T-cell (primary cell): ENCODE measurements at places on chromosomes 2 and 18.
A peak's percentile ranks its signal among the peaks of the same experiment; 100 is the strongest.

GRCh38 chr2:231613663-231614558 is 21.2 kb downstream of the TEX44 start:
- DNase-seq, result peak; percentile 25

- no peak for DNase-seq
Observed at GRCh38 chr18:68150961-68151360, 563.9 kb downstream of the TMX3 start.

GRCh38 chr2:168567836-168568235 is 111.8 kb downstream of the CERS6 start:
- DNase-seq, result no peak

- DNase-seq, result no peak
Observed at GRCh38 chr2:235325151-235325550, 168.7 kb upstream of the AGAP1 start.

- no peak for DNase-seq
Observed at GRCh38 chr2:26983746-26984145, 13.3 kb downstream of the MAPRE3 start.

DNA sequence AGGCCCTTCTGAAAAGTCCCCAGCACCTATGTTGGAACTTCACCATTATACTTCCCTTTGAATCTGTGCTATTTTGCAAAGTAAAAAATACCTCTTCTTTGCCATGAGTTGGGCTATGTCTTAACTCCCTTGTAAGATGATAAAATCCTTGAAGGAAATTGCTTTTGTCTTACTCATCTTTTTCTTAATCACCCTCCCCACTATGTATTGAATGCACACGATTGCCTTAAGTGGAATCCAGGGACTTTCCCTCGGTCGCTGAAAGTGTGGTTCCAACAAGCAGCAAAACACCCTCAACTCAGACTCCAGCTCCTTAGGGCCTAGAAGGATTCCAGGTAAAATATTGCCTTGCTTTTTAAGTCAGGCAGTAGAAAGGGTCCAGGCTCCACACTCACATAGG is 173.2 kb upstream of the ARL4C start:
- DNase-seq, result no peak

- DNase-seq, result no peak
Observed at GRCh38 chr2:98743835-98744234, 12.9 kb upstream of the MGAT4A start.

GRCh38 chr2:165911231-165911630 is 42.3 kb downstream of the TTC21B start:
- DNase-seq, result no peak

GRCh38 chr2:225177098-225177497 is 134.8 kb upstream of the DOCK10 start:
- DNase-seq, result no peak

DNA sequence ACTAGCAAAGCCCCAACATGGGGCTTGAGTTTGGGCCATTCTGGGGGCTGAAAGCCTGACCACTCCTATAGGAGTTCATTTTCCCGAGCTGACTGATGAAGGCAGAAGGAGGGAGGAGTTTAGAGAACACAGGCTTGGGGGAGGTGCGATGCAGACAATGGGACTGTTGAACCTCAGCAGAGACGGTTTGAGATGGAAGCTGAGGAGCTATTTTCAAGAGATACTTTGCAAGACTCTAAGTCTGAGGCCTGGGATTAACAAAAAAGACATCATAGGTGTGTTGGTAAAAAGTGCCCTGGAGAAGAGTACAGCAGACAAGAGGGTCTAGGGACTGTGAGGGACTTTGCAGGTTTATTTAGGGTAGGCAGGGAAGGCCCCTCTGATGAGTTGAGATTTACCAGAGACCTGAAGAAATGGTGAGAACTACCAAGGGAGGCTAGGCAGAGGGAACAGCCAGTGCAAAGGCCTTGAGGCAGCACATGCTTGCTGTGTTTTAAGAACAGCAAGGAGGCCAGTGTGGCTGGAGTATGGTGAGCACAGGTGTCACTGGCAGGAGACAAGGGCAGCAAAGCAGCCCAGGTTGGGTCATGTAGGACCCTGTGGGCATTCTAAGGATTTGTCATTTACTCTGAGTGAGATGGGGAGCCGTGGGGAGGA is 31.6 kb downstream of the PCBP1 start:
- no peak for DNase-seq

GRCh38 chr2:238636269-238637073 is 209.7 kb downstream of the ASB1 start:
- DNase-seq, result no peak

- no peak for DNase-seq
Observed at GRCh38 chr2:31813016-31813415, 197.8 kb downstream of the MEMO1 start.

- DNase-seq, result no peak
Observed at GRCh38 chr2:129239141-129239540, 740.3 kb upstream of the RAB6C start.

DNA sequence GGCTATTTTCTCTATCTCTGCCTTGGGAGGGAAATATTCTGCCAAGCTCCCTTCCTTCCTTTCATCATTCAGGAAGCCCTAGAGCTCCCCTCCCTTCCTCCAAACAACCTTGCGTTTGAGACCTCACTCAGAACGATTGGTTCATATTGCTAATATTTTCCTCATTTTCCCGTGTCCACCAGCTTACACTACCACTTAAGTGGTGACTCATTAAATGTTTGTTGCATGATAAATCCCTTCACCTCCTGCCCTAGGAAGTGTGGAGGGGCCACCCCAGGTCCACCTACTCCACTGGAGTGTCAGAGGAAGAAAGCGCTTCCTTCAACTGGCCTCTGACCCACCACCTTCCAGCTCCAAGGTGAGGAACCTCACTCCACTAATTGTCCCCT is 2.3 kb upstream of the LPIN2 start:
- no peak for DNase-seq

GRCh38 chr2:230885463-230886130 is 20.9 kb downstream of the ITM2C start:
- no peak for DNase-seq

DNA sequence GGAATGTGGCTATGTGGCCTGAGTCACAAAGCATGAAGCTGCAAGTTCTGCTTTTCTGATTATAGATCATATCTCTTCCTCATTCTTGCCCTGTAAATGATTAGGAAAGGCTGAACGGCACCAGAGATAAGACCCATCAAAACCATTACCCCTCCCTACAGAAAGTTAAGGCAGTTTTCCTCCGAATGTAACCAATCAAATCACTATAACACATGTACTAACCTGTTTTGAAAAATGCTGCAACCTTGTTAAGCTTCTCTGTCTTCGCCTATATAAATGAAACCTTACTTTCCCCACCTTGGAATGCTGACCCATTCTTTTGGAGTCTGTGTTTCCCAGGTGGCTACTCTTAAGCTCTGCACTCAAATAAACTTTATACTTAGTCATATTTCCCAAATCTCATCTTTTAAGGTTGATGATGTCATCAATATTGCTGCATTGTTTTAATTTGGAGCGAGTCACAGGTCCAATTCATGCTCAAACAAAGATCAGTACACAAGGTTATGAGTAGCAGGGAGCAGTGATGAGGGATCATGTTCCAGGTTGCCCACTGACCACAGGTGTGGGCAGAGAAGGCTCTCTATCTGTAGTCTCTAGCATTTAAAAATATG is 662.3 kb downstream of the IRS1 start:
- DNase-seq, result no peak

- DNase-seq, result peak; percentile 32
Observed at GRCh38 chr2:127049927-127050802, 56.8 kb downstream of the BIN1 start.

DNA sequence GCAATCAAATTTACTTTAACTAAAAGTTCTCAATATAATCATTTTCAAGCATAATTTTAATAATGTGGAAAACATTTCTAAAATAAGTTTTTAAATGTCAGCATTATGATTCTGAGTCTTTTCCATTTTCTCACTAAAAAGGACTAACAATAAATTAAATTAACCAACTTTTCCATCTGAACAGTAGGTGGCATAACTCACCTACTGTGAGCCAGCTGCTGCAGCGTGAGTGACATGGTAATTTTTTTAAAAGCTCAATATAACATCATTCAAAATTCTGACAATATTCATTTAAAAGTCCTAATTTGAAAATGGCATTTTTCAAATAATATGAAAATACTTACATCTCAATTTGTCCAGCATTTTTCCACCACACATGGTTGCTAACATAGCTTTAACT is 66.5 kb downstream of the DTNB start:
- no peak for DNase-seq

- DNase-seq, result no peak
Observed at GRCh38 chr2:194705398-194705797, 951.6 kb upstream of the SLC39A10 start.

DNA sequence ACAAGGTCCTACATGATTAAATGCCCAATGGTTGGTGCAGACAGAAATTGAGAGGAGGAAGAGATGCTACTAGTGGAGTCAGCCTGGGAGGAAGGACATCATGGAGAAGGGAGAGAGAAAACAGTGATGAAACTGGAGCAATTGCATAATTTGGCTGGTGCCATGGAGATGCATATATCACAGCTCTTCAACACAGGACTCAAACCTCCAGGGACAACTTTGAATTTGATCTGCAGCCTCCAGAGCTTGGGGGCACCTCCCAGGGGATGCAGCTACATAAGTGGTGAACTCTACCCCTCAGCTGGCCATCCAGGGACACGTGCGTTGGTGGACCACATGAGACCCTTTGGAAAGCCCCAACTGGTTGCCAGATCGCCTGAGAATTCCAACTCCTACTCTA is 80.4 kb downstream of the CTAGE1 start:
- DNase-seq, result no peak

DNA sequence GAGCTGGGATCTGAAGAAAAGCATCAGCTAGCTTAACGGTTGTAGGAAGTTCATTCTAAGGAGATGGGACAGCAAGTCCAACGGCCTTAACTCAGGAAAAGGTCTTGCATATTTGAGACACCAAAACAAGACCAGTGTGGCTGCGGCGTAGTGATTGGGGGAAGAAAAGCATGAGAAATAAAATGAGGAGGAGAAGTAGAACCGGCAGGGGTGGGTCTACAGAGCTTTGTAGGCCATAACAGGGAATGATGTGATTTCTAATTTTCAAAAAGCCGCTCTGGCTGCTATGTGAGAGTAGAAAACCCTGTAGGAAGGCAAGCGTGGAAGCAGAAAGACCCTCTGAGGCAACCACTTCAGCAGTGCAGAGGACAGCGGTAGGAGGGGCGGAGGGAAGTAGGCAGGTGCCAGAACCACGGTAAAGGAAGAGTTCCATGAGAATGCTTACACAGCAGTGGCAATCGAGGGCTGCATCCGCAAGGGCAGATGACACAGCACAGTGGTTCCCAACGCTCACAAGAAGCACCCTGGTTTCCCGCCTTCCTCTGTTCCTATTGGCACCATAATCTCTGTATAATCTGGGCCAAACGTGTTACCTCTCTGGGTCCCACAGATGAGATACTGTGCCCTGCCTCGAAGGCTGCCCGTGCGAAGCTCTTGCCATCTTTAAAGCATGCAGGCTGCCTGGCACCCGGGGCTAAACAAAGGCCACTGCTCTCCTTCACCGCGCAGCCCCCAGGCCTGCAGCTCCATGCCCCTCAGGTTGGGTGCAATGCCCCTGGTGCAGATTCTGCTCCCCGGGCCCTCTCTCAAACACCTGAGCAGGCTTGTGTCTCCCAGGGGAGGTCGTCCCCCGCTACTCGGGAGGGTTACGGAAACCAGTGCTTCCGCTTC is 795 bp downstream of the ANKRD39 start:
- DNase-seq, result no peak

DNA sequence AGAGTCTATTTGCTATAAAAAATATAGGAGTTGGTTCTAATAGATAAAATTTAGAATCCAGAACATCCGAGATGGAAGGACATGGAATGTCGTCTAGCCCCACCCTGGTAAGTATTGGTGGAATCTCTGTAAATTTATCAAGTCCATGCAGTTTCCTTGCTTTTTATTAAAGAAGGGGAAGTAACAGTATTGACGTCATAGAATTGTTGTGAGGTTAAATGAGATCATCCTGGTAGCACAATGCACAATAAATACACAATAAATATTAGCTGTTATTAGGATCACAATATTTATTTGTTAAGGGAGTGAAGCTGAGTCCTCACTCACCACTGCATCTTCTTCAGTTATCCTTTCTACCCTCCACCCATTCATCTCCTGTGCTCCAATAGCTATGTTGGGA is 16.7 kb upstream of the TMEM177 start:
- DNase-seq, result no peak

- no peak for DNase-seq
Observed at GRCh38 chr2:104866122-104866864, 12.4 kb downstream of the POU3F3 start.

DNA sequence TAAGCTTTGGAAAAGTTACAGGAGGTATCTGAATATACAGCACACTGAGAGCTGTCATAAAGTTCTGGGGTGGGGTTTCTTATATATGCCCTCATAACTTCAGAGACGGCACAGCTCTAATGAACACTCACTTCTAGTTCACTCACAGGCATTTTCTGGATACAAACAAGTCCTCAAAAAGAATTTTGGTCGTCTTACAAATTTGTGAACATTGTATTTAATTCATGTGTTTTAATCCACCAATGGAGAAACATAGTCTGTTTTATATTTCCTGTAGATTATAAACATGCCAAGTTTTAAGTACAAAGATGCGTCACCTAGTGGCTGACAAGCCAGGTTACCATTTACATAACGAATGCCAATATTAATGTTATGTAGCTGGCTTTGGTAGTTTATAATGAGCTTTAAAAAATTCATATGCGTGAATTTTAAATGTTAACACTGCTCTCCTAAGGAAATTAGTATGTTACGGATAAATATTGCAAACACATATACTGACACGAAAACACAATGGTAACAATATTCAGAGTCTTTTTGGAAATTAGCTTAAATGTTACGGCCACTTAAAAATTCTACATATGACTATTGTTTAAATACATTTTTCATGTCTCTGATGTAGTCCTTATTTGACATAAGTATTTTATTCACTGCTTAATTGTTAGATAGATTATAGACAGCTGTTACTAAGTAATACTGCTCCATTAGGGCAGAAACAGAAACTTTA is 2.5 kb downstream of the COL3A1 start:
- DNase-seq, result no peak

GRCh38 chr18:46388286-46388685 is 268.7 kb downstream of the LOXHD1 start:
- no peak for DNase-seq

GRCh38 chr2:161113693-161114575 is 46.3 kb upstream of the TANK start:
- no peak for DNase-seq

DNA sequence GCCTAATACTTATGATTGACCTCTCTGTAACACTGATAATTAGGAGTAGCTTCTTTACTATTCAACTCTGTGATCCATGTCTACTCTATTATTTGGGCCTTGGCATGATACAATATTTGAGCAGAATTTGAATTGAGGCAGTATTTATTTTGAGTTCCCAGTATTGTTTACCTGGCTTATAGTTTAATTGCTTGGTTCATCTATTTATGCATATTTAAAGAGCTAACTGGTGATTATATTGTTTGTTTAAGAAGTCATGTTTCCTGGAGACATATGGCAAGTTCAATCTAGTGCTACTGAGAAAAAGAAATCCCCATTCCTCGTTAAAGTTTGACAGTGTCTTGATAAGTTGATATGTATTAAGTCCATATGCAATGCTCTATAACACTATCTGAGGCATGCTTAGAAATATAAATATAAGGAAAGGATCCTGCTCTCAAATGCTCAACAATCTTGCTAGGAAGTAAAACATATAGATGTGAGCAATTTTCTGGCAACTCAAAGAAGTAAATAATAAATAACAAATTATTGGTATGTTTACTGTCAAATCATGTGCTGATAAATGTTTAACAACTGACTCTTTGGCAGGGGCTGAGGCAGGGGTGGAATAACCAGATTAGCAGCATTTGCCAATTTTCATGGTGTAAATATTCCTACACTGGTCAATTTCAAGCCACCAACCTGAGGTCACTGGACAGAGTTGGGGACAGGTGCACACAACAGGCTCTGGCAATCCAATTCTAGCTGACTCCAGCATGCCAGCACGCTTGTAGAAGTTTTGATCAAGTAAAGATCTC is 430.2 kb upstream of the PIK3C3 start:
- no peak for DNase-seq
